ENCODE measurements at places on chromosomes 12 and 14.

DNA sequence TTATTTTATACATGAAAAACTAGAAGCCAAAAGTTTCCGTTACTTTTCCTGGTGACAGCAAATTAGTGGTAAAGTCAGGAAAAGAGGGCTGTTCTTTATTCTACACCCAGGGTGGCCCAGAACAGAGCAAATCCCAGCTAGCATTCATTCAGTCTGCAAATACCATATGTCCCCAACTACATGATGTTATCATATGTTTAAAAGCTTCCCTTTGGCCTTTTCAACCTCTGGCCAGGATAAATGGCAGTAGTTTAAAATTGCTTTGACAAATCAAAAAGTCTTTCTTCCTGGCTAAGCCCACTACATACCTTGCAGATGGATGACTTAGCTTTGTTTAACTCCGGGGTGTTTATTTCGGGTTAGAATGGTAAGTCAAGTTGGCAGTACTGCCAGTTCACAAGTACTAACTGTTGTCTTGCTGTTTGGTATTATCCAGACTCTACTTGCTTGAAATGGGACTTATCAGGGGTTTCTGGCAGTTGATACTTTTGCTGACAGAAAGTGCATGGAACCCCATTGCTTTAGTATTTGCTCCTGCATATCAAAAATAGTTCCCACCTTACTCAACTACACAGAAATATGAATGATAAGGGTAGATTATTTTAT is 69.7 kb downstream of the PKP2 start:
- DNase-seq: no peak

- no peak for DNase-seq
Measured at GRCh38 chr14:37088356-37089215, 83.8 kb downstream of the SLC25A21 start.

DNA sequence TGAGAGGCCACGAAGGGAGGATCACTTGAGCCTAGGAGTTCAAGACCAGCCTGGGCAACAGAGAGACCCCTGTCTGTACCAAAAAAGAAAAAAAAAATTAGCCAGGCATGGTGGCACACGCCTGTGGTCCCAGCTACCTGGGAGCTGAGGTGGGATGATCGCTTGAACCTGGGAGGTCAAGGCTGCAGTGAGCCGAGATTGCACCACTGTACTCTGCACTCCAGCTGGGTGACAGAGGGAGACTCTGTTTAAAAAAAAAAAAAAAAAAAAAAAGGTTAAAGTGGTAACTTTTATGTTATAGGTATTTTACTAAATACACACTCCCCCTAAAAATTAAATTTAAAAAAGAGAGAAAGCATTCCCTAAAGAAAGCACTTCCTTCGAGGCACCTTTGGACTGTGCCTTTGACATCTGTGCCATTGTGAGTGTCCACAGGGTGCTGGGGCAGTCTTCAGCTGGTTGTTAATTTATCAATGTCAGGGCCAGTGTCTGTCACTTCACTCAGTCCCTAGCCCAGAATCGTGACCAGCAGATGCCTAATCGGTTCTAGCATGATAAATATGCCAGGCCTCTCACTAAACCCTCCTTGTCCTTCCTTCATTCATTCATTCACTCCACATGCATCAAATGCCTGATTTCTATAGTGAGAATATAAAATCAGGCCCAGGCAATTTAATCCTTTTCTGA is 63.1 kb downstream of the B4GALNT3 start:
- no peak for DNase-seq

GRCh38 chr14:105902131-105902898 is 375.9 kb downstream of the TMEM121 start:
- DNase-seq: no peak

GRCh38 chr14:55705651-55706364 is 125.8 kb downstream of the KTN1 start:
- DNase-seq: no peak
